ENCODE measurements at places on chromosomes 11 and 22.

GRCh38 chr11:3087821-3088800 is 30.9 kb upstream of the CARS1 start:
- DNase-seq = no peak

GRCh38 chr11:98674390-98674789 is 346.4 kb upstream of the CNTN5 start:
- DNase-seq = no peak

DNA sequence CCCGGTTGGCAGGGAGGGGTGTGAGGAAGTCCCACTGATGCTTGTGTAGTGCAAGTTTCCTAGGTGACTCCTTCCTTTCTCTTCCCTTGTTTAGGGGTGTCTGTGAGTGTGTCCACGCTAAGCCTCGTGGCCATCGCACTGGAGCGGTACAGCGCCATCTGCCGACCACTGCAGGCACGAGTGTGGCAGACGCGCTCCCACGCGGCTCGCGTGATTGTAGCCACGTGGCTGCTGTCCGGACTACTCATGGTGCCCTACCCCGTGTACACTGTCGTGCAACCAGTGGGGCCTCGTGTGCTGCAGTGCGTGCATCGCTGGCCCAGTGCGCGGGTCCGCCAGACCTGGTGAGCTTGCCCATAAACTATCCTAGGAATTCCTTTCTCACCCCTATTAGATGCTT is 10.4 kb downstream of the CCKBR start:
- DNase-seq = no peak

DNA sequence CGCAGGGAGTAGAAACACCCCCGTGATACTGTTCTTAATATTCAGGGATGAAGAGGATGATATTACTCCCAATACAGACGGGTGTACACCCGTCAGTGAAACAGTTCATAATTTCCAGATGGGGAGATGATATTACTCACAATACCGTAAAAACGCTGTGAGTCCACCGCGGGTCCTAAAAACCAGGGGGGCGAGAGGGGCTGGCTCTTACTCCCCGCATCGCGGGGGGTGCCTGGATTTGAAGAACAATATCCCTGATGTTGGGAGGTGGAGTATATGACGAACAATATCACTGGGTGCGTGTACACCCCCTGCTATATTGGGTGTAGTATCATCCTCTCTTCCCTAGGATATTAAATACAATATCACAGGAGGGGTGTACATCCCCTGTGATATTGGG is 20.5 kb upstream of the APOL5 start:
- no peak for DNase-seq

DNA sequence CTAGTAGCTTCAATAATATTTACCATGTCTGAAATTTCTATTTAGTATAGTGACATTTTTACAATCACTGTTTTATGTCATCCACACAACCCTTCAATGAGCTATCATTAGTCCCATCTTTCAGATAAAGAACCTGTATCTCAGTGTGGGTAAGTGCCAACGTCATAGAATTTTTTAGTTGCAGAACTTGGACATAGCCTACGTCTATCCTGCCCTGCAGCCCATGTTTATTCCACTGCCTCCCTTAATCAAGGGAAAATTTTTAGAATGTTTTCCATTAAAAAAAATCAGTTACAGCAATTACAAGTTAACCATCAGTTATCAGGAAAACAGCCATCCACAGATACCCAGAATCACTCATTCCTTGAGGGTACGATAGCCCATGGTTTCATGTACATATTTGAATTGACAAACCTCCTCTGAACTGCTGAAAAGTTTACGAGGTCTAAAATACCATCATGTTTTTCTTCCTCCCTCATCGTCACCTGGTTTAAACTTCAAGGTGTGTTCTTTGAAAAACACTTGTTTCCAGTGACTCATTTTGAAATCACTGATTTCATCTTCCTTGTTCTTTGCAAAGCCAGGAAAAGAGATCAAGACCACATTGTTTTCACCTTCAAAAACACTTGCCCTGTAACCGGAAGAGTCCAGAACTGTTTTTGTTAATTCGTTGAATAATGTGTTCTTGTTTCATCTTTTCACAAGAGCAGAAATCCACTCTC is 100.9 kb downstream of the FAM76B start:
- DNase-seq = no peak

DNA sequence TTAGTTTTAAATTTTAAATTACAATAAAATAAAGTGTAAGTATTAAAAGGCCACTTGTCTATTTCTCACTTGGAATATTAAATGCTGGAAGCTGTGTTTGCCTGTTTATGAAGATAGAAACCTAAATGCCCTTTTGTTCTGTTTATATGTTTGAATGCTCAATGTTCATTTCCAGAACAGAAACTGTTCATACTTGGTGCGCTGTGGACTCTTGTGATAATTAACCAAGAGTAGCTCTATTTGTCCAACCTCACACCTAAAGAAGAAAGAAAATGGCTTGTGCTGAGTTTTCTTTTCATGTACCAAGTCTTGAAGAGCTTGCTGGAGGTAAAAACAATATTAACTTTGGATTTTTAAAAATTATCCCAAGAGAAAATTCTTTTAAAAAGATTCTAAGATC is 5.7 kb downstream of the C11orf54 start:
- no peak for DNase-seq

DNA sequence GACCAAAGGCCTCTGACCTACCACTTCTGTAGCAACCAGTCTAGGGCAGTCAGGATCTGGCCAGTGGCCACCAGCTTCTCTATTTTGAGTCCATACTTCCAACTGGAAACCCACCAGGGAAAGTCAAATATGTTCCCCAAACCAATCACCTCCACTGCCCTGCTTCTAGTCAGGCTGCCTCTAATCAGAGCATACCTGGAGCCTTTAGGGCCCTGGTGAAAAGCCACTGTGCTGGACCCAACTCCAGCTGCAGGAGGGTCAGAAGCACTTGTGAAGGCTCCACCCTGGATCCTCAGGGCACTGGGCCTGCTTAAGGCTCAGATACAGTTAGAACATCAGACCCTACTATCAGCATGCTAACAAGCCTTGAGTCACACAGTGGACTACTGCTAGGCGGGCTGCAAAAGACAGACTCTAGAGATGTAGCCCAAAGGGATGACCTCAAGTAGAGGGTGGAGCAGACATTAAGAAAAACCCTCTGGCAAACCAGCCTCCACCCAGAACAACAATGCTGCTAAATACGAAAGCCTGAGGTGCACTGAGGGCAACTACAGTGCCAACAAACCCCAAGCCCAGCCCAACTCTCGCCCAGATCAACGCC is 69.2 kb downstream of the DGCR2 start:
- no peak for DNase-seq

- no peak for DNase-seq
Measured at GRCh38 chr22:17783312-17783711, 9.0 kb upstream of the BID start.

DNA sequence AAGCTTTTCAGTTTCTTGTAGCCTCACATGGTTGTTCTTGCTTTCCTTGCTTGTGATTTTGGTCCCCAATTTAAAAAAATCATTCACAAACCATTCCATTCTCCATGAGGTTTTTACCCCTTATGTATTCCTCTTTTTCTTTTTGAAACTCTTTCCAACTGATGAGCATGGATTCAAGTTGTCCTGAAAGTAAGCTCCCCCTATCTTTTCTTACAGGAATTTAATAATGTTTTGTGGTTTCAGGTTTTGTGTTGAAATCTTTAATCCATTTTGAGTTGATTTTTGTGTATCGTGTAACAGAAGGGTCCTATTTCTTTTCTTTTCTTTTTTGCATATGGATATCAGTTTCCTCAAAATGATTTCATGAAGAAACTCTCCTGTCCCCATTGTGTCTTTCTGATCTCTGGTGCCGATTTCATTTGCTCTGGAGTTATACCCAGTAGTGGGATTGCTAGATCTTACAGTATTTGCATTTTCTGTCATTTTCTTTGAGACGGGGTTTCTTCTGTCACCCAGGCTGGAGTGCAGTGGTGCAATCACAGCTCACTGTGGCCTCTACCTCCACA is 58.5 kb downstream of the LRRC74B start:
- DNase-seq = no peak

GRCh38 chr11:119460582-119460981 is 37.6 kb upstream of the THY1 start:
- DNase-seq = no peak

- peak; percentile 84 for DNase-seq
Measured at GRCh38 chr11:60830478-60831142, 11.3 kb upstream of the CCDC86 start.

GRCh38 chr11:68206211-68206610 is 6.9 kb downstream of the KMT5B start:
- peak; percentile 49 for DNase-seq

GRCh38 chr22:32219026-32219425 is 14.2 kb upstream of the RFPL2 start:
- no peak for DNase-seq

- no peak for DNase-seq
Measured at GRCh38 chr11:109112821-109113280, 309.1 kb upstream of the C11orf87 start.

- DNase-seq = no peak
Measured at GRCh38 chr22:38729946-38730345, 24.2 kb downstream of the GTPBP1 start.

DNA sequence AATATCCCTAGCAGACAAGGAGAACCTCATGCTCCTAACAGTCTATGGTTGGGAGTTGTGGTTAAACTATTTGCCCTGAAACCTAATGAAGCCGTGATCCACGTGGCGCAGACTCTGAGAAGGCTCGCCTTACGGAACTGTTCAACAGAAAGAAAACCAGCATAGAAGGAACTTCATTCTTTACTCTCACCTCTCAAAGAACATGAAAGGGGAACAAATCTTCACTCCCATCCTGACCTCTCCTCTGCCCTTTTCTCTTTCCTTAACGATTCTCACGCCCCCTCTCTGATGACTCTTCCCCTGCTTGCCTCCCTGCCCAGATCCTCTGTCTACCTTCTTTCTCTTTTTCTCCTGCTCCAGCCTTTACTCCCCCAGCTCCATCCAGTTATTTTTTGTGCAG is 54.2 kb downstream of the IRAG1 start:
- no peak for DNase-seq

GRCh38 chr11:72179049-72179803 is 12.7 kb upstream of the FOLR1 start:
- no peak for DNase-seq

DNA sequence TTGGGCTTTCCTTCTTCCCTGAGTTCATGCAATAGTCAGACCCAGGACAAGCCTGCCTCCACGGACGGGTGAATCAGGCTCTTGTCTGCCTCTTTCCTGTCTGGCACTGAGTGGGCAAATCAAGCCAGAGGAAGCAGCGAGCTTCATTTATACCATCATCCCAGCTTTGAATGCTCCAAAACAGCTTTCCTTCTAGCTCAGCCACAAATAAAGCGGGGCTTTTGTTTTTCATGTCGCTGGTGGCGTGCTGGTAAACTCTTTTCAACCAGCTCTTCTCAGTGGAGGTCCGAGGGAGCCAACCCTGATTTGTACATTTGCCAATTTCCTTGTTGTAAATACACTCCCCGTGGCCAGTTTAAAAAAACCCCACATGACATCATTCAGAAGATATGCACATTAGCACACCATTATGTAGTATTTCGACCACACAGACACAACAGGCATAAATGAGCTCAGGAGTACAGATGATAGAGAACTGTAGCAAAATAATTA is 8.6 kb downstream of the C11orf91 start:
- DNase-seq = no peak

DNA sequence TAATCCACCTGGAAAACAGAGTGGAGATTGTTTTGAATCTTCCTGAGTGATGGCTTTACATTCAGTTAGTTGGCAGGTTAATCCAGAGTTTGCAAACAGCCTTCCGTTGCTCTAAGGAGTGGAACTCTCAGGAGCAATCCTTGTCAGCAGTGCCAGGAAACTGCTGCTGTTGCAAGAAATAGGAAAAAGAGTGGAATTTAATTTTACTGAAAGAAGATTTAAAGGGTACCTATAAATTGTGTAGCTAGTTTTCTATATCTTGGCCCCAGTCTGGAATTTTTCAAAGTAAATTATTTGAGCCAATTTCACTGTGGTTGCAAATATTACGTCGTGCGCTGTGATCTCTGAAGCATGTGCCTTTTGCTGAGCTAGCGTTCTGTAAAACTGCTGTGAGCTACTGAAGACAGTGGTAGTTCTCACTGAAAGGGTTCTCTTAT is 55.5 kb upstream of the SLC5A12 start:
- no peak for DNase-seq

DNA sequence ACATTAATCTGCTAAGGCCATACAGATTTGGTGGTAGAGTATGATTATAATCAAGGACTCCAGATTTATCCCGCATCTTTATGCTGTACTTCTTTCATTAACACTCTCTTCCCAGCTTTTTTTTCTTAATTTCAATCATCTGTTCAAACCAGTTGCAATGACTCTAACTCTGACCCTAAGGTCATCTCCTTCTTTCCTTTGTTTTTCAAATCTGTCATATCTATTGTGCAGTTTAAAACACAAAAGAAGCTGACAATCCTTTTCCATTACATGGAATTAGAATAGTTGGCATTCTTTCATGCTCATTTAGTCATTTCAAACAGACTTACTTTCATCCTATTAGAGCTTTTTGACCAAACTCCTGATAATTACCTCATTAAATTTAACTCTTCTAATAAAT is 53.6 kb upstream of the GRM5 start:
- no peak for DNase-seq

GRCh38 chr11:67030976-67031375 is 8.0 kb downstream of the SYT12 start:
- no peak for DNase-seq

GRCh38 chr22:20434773-20435172 is 2.9 kb downstream of the SCARF2 start:
- DNase-seq = no peak

DNA sequence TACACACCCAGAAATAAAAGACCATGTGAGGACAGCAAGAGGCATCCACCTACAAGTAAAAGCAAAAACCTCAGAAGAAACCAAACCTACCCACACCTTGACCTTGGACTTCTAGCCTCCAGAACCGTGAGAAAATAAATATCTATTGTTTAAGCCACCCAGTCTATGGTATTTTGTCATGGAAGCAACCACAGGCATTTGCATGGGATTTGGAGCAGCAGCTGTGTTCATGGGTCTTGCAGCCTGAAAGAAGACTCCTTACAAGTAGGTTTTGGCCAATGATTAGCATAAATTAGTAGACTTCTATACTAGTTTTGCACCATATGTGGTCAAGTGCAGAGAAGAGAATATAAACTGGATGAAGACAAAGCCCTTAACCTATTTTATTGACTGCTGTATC is 27.9 kb downstream of the FSHB start:
- no peak for DNase-seq

DNA sequence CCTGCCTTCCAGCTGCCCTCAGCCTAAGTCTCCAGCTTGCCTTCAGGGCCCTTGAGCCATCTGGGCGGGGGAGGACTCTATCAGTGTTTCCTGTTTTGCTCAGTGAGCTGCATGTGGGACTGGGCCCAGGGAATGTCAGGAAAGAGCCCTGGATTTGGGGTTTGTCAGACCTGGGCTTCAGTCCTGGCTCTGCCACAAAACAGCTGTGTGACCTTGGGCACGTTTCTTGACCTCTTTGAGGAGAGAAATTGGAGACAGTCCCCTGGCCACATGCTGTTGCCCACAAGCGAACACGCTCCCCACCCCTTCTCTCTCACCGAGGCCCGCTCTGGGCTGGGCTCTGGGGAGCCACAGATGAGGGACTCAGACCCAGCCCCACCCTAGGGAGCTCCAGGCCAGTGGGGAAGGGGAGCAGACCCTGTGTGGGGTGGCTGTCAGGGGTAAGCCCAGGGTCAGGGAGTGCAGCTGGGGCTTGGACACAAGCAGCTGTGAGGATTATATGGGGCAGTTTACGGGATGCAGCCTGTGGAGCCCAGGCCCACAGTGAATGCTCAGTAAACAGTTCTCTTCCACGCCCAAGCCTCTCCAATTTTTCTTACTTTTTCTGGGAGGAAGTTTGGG is 12.3 kb downstream of the MYO7A start:
- DNase-seq = no peak

- no peak for DNase-seq
Measured at GRCh38 chr22:19880786-19881569, 26.3 kb upstream of the GNB1L start.

GRCh38 chr11:31818874-31819331 is 7.8 kb upstream of the PAX6 start:
- no peak for DNase-seq

Data from KG1 (cell line).